Neural crest cell (in vitro differentiated cells): ENCODE measurements at places on chromosomes 3 and 15.

GRCh38 chr3:31813197-31813596 is 167.9 kb downstream of the OSBPL10 start:
- DNase-seq: no peak

DNA sequence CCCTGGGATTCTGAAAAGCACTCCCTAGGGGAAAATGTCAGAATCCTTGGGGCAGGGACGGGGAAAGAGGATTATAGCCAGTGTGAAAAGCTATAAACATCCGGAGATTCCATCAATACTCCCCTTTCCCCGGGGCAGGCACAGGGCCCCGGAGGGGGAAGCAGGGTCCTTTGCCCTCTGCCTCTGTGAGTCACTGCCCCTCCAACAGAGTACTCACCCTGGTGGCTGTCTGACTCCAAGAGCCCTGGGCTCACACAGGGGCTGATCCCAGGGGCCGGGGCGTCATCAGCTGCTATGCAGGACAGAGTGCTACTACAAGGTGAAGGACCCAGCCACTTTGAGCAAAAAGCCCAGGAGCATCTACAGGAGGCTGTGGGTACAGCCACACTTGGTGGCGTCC is 133.0 kb upstream of the PRR20G start:
- DNase-seq: no peak

DNA sequence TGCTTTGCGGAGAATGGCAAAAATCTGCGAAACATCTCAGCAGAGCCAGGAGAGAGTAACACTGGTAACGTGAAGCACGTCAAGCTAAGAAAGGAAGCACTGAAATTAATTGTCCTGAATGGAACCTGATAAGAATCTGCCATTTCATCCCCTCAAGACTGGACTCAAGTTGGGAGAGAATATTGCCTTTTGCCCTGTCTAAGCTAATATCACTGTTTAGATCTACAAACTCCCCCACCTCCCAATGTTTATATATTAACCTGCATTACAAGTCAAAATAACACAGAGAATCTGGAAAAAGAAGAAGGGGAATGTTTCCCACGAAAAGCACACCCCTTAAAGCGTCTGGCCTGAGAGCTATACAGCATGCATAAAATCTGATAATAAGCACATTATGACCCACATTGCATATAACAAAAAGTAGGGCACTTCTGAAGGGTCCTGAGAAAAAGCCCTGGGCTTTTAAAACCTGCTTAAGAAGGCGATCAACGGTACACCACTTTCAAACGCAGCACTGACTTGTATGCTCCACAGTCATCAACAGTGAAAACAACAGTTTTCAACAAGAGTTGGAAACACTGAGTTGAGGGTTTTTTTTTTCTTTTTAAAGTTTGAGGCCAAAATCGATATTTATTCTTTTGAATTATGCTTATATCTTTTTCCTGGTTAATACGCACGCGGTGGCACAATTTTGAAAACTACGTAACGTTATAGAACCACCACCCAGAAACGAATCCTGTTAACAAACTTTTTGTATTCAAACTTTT is 1.4 kb upstream of the KAT2B start:
- DNase-seq: no peak

GRCh38 chr3:172666181-172666872 is 44.5 kb downstream of the NCEH1 start:
- no peak for DNase-seq

GRCh38 chr3:169998668-169999131 is 32.1 kb downstream of the SEC62 start:
- DNase-seq: no peak

DNA sequence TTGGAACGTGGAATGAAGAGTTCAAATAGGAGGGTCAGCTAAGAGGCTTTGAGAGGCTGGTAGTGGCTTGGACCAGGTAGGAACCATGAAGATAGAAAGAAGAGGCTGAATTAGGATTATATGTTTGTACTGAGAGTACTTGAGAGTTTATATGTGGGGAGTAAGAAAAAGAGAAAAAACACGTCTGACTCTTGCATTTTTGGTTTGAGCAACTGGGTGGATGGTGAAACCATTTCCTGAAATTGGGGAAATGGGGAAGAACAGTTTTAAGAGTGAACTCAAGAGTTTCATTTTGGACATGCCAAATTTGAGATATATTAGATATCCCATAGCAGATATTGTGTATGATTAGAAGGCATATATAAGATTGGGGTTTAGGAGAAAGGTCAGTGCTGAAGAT is 92.9 kb upstream of the TNIK start:
- no peak for DNase-seq

GRCh38 chr3:57110798-57111197 is 50.3 kb downstream of the SPATA12 start:
- DNase-seq: no peak

GRCh38 chr15:73986055-73986775 is 5.9 kb downstream of the STOML1 start:
- no peak for DNase-seq

DNA sequence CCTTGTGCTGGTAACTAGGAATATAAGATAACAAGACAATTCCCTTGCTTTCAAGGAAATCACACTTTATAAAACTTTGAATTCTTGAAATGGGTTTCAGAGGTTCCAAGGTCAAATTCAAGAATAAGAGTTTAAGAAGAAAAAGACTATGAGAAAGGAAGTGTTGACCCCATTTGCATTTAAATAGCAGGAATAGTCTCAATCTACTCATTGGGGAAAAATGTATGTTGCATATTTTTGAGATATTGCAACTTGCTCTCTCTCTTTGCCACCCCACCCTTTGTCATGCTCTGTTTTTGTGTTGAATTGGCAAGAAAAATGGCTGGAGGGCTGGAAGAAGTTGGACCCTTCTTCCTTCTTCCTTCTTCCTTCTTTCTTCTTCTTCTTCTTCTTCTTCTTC is 699.2 kb downstream of the TUSC7 start:
- DNase-seq: no peak

DNA sequence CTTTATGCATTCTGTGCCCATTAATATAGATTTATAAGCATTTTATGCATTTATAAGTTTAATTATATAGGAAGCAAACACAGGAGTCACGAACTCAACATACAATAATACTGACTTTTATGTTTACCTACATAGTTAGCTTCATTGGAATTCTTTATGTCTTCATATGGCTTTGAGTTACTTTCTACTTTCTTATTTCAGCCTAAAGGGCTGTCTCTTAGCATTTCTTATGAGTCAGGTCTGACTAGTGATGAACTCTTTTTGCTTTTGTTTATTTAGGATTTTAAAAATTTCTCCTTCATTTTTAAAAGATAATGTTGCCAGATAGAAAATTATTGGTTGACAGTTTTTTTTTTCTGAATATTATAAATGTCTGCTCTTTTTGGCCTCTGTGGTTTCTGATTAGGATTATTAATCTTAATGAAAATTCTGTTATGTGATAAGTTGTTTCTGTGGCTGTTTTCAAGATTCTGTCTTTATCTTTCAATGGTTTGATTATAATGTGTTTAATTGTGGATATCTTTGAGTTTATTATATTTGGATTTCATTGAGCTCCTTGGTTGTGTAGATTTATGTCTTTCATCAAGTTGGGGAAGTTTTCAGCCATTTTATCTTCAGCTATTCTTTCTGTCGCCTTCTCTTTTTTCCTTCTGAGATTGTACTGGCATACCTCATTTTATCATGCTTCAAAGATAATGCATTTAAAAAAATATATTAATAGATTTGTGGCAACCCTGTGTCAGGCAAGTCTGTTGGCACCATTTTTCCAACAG is 54.3 kb downstream of the ATP2C1 start:
- no peak for DNase-seq

- no peak for DNase-seq
Measured at GRCh38 chr3:57706462-57706861, 13.6 kb upstream of the DENND6A start.

GRCh38 chr15:25173241-25174028 is 218.6 kb downstream of the SNRPN start:
- DNase-seq: no peak

GRCh38 chr3:123110282-123110975 is 43.6 kb downstream of the PDIA5 start:
- DNase-seq: no peak

- no peak for DNase-seq
Measured at GRCh38 chr3:2862366-2862765, 247.8 kb downstream of the IL5RA start.

GRCh38 chr3:17077606-17078005 is 192.9 kb downstream of the PLCL2 start:
- DNase-seq: no peak

- DNase-seq: no peak
Measured at GRCh38 chr3:40254491-40254890, 55.0 kb upstream of the EIF1B start.

GRCh38 chr3:12773030-12773709 is 14.1 kb upstream of the TMEM40 start:
- DNase-seq: no peak

- DNase-seq: no peak
Measured at GRCh38 chr3:81838457-81838856, 77.0 kb upstream of the GBE1 start.

DNA sequence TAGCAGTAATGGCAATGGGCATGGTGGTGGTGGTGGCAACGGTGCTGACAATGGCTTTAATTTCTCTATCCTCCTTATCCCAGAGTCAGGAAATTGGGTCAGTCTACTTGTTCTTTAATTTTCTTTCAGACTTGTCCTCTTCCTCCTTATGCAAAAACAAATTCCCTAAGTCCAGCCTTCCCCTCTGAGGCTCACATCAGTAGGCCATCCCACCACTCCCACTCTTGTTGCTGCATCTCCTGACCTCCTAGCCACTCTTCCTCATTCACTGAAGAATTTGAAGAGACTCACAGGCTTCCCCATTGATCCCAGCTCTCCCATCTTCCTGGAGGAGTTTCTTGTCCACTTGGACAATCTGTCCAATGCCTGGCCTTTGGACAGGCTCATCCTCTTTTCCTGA is 19.9 kb downstream of the DNAJB8 start:
- DNase-seq: no peak

- DNase-seq: no peak
Measured at GRCh38 chr3:108509263-108509662, 1.1 kb downstream of the MYH15 start.

DNA sequence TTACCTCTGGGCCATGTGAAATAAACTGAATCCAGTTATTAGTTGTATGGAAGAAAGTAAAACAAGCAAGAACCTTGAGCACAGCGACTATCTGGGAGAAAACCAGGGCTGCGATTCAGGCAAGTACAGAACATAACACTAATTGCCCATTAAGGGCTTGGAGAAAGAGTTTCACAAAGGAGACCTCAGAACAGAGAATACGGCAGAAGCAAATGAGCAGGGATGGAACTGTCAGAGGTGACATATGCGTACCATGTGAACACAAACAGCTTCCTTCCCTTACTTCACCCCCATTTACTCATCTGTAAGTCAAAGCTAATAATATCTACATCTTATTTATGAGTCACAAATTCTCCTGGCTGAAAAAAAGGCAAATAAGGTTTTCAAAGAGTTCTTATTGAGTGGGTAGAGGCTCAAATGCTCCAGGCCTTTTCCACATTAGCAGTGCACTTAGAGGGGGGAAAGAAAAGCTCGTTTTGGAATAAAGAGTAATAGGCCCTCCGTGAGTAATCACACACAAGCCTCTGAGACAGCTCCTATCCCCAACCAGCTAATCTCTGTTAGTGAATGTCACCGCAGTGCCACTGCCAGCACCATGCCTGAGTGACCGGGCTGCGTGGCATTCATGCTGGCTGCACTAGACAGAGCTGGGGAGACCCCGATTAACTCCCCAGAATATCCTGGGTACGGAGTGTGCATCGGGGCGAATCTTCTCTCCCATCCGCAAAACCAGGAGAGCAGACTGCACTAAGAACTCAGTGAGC is 2.6 kb downstream of the PCSK6 start:
- no peak for DNase-seq

- no peak for DNase-seq
Measured at GRCh38 chr3:148735597-148735996, 37.9 kb downstream of the AGTR1 start.

GRCh38 chr15:99087405-99087943 is 17.4 kb upstream of the SYNM start:
- DNase-seq: no peak

- DNase-seq: no peak
Measured at GRCh38 chr3:127940116-127940515, 25.1 kb downstream of the KBTBD12 start.

- DNase-seq: no peak
Measured at GRCh38 chr15:93683651-93684050, 547.7 kb upstream of the MCTP2 start.

GRCh38 chr15:32774022-32774421 is 56.2 kb downstream of the GREM1 start:
- DNase-seq: no peak

- DNase-seq: no peak
Measured at GRCh38 chr3:62454916-62455315, 81.6 kb upstream of the FEZF2 start.

- DNase-seq: no peak
Measured at GRCh38 chr15:66847565-66847991, 145.5 kb downstream of the SMAD6 start.

DNA sequence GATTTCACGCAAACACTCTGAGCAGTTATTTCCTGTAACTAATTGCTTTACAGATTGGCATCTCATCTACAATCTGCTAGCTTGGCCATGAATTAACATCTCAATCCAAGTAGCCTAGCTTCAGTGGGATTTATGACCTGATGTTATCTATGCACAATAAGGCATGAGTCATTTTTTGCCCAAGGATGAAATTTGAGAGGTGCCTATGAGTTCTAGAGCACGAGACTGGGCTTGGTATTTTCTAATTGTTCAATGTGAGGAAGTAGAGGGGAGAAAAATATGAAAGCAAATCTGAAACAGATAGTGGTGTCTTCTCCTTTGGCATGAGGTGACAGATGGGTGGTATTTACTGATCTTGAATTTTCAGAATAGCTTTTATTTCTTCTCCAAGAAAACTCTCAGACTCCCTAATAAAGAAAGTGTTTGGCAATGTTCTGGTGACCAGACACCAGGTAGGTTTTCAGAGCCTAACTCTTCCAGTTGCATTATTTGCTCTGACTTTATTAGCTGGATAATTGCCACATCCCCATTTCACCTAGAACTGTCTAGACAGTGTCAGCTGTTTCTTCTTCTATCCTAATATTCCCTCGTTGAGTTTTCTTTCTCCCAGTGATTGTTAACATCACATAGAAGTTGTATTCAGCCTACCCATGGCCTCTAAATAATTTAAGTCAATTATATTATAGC is 301.0 kb upstream of the UMPS start:
- no peak for DNase-seq

DNA sequence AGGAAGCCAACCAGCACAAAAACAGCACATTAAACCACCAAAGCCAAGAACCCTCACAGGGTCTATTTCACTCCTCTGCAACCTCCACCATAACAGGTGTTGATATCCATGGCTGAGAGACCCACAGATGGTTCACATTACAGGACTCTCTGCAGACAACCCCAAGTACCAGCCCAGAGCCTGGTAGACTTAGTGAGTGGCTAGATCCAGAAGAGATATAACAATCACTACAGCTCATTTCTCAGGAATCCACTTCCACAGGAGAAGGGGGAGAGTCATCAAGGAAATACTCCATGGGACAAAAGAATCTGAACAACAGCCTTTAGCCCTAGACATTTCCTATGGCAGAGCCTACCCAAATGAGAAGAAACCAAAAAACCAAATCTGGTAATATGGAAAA is 168.1 kb upstream of the CD96 start:
- no peak for DNase-seq

- DNase-seq: no peak
Measured at GRCh38 chr3:73658227-73658626, 33.5 kb upstream of the PDZRN3 start.

GRCh38 chr3:45506084-45506483 is 88.5 kb upstream of the LIMD1 start:
- DNase-seq: no peak
